ENCODE measurements at places on chromosomes 4 and X. TPM values are rescaled to one million over a fixed set of nuclear protein-coding genes. Genes with fewer than 3 reads are reported as not detected.

DNA sequence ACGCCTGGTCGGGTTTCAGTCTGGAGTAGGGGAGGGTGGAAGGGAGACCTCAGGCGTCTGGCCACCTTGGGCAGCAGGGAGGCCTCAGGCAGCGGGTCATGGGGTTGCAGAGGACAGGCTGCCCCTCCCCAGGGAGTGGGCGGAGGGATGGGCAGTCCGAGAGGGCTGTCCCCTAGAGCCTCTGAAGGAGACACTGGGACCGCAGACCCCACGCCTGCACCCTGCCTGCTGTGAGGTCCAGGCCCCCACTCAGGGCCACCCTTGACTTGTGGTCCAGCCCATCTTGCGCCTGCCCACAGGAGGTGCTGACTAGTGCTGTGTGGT is 16.5 kb downstream of the FGFRL1 start:
- no peak for DNase-seq

GRCh38 chr4:168679819-168680218 is 183.0 kb downstream of the PALLD start:
- no peak for DNase-seq

- DNase-seq, result no peak
Measured at GRCh38 chrX:32116047-32116446, 1044.2 kb upstream of the FTHL17 start.

DNA sequence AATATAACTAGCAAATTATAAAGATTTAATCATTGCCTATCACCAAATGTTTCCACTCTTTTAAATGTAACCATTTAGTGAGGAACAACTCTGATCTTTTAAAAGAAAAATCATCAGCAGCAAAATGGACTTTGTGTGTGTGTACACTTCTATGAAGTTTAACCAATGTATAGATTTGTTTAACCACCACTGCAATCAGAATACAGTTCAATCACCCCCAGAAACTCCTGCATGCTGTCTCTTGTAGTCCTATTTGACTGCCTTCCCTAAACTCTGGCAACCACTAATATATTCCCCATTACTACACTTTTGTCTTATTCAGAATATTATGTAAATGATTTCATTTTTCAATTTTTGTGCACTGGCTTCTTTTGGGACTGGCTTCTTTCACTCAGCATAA is 1.7 kb upstream of the TCEAL8 start:
- DNase-seq, result no peak

DNA sequence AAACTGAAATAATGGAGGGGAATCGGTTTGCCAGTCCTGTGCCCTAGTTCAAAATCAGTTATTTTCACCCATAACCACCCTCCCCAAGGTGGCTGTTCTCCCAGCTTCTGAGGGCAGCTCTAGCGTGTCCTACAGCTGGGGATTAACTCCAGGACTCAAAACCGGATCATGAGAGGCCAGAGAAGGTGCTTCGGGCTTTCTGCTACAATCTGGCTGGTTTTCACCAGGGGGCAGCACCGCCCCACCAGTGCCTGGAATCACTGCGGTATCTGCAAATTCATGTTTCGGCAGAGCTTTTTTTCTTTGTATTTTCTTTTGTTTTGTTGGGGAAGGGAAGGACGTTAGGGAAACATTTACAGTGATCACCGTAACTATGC is 28.4 kb downstream of the PDHA1 start:
- peak; percentile 46 for DNase-seq

- peak; percentile 5 for DNase-seq
Measured at GRCh38 chrX:130874751-130875150, 28.3 kb downstream of the ENOX2 start.

DNA sequence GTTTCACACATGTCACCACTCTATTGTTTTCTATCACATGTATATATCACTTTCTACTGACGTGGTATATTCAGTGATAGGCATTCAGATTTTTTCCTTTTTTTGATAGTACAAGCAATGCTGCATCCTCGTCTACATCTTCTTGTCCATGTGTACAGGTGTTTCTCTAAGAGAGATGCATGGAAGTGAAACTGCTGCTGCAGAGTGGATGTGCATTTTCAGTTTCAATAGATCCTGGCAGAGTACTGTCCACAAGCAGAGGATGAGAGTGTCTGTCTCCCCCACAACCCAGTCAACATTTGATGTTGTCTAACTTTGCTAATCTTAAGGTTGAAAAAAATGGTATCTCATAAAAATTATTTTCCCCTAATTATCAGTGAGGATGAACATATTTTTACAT is 194.0 kb upstream of the CASK start:
- no peak for DNase-seq

- DNase-seq, result peak; percentile 59
Measured at GRCh38 chr4:158722291-158722916, 792 bp downstream of the PPID start.

DNA sequence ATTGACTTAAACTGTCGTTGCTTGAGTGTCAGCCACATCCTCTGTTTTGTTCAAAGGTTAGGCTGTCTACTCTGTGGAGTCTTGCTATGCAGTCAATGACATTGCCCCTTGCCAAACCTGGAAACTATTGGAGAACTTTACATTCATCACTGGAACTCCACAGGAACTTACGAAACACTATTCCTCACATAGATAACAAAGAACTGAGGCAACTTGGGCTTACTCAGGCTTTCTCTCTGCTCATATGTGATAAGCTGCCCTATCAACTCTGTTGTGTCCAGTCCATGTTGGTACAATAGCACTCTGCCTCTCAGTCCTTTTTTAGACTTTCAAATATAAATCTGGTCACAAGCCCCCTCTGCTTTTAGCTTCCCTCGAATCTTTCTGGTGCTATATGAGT is 9.4 kb downstream of the NPY5R start:
- DNase-seq, result no peak

DNA sequence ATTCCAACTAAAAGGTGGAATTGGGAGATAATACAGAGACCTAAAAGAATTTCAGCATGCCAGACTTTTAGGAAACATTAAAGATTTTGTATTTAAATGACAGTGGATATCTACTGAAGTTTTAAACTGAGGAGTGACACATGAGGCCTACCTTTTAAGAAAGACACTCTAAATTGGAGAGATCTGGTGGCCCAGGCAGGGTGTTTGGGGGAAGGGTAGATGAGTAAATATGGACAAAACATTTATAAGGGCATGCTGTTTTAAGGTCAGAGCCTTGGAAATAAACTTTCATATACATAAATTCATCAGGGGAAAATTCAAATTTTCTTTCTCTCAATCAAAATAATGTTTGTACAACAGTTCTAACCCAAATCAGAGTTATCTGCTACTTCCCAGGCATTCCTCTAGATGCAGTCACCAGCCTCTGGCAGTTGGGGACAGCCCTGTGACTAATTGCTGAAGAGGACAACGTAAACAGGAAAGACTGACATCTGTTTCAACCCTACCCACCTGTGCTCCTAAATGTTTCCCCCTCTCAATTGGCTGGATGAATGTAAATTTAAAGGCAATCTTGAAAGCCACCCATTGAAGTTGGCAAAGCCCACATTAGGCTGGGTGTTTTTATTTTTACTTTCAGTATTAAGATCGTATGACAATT is 1646.9 kb upstream of the ADGRL3 start:
- DNase-seq, result peak; percentile 7

- no peak for DNase-seq
Measured at GRCh38 chr4:45229206-45229605, 502.9 kb upstream of the GNPDA2 start.

- no peak for DNase-seq
Measured at GRCh38 chrX:120575379-120576114, 14.8 kb upstream of the CUL4B start.

- peak; percentile 65 for DNase-seq
Measured at GRCh38 chr4:64564126-64564525, 154.9 kb upstream of the TECRL start.

GRCh38 chr4:97103252-97103651 is 1040.0 kb downstream of the STPG2 start:
- DNase-seq, result peak; percentile 0

GRCh38 chrX:15293451-15293850 is 22.0 kb downstream of the ASB11 start:
- DNase-seq, result peak; percentile 21

The AMTN gene
- not detected for total RNA-seq

The ATXN3L gene
- not detected for total RNA-seq

The MAB21L2 gene
- not detected for total RNA-seq

The TDO2 gene
- not detected for total RNA-seq

The SPANXD gene
- total RNA-seq, result 0.17 TPM

The HERC5 gene
- 1.1 TPM for total RNA-seq

The MORC4 gene
- total RNA-seq, result 32.5 TPM

The GLRA2 gene
- total RNA-seq, result not detected

The YY2 gene
- 1.5 TPM for total RNA-seq

The OTC gene
- not detected for total RNA-seq

The APLN gene
- under 0.01 TPM for total RNA-seq

The CSAG2 gene
- total RNA-seq, result not detected

The CABS1 gene
- not detected for total RNA-seq

The TIGD2 gene
- 14.8 TPM for total RNA-seq

The C4orf33 gene
- 11.5 TPM for total RNA-seq

All from mammary epithelial cell (primary cell).